Activated CD8-positive, alpha-beta T cell treated with anti-CD3 and anti-CD28 coated beads for 36 hours (primary cell): ENCODE measurements at places on chromosomes 11 and 22. TPM values are rescaled to one million over a fixed set of nuclear protein-coding genes. Genes with fewer than 3 reads are reported as not detected.
A peak's percentile ranks its signal among the peaks of the same experiment; 100 is the strongest.

The ANO1 gene
- not detected for total RNA-seq

The CARD18 gene
- total RNA-seq: not detected

- no peak for DNase-seq
Measured at GRCh38 chr11:86147004-86147403, 78.1 kb upstream of the PICALM start.

DNA sequence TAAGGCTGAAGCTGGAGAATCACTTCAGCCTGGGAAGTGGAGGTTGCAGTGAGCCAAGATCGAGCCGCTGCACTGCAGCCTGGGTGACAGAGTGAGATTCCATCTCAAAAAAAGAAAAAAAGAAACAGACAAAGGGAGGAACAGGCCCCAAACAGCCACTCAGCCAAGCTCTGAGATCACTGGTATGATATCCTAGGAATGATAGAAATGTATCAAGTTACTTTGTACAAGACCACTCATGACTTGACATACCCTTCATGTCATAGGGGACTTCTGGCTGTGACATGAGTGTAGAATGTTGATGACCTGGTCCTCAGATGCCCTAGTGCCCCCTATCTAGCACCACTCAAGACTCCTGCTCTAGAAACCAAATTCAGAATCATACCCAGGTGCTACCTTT, 216.5 kb downstream of the NAV2 start:
- no peak for DNase-seq

DNA sequence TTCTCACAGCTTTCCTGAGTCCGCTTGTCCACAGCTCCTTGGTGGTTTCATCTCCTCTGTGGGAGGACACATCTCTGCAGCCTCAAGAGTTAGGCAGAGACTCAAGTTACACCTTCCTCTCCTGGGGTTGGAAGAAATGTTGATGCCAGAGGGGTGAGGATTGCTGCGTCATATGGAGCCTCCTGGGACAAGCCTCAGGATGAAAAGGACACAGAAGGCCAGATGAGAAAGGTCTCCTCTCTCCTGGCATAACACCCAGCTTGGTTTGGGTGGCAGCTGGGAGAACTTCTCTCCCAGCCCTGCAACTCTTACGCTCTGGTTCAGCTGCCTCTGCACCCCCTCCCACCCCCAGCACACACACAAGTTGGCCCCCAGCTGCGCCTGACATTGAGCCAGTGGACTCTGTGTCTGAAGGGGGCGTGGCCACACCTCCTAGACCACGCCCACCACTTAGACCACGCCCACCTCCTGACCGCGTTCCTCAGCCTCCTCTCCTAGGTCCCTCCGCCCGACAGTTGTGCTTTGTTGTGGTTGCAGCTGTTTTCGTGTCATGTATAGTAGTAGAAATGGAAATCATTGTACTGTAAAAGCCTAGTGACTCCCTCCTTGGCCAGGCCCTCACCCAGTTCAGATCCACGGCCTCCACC, 11.7 kb downstream of the RASD2 start:
- peak; percentile 93 for DNase-seq

- peak; percentile 70 for DNase-seq
Measured at GRCh38 chr11:64356498-64357411, 2.2 kb upstream of the RPS6KA4 start.

- DNase-seq: peak; percentile 74
Measured at GRCh38 chr11:18243783-18244362, 4.6 kb downstream of the SAA2 start.

DNA sequence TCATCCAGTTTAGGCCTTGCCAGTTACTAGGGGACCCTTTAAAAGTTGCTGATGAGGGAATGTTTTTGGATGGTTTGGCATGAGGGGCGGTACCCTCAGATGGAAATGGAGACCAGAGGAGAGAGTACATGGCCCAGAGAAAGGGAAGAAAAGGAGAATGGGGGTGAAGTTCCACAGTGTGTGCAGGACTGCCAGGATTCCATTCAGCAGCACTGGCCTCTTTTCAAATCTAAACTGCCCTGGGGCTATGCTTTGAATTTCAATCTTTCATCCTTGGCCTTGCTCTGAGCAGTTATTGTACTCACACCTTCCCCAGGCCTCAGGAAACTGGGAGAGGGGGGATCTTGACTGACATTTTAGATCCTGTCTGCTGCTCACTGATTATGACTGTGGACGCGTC, 3.0 kb downstream of the SLC3A2 start:
- DNase-seq: no peak

DNA sequence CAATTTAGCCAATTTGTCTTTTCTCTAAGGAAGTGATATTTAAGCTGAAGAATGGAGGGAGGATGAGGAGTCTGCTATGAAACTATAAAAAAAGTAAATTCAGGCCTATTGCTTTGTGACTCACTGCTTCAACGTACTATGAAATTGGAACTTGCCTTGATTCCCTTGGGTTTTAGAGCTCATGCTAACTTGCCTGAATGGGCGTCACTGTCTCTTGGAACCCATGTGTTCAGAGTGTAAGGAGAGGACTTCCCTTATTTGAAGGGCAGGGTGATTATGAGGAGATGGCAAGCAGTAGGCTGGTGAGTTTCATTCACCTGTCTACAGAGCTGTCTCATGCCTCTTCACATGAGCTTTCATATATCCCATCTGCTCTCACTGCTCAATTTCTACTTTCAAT, 28.7 kb upstream of the WT1 start:
- no peak for DNase-seq

DNA sequence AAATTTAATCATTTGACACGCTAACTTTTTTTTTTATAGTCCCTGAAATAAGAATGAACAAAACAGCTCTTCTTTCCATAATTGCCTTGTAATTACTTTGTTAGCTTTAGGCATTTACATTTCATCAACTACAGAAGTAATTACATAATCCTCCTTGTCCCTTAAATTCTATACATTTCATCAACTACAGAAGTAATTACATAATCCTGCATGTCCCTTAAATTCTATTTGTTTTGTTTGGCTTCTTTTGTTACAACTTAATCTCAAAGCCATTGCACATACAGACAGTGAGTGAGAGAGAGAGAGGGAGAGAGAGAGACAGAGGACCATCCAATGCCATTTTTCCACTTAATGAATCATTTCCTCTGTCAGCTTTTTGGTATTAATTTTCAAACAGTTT, 873.2 kb downstream of the METTL15 start:
- DNase-seq: no peak

GRCh38 chr11:88508759-88509581, 171.4 kb upstream of the CTSC start:
- peak; percentile 37 for DNase-seq

GRCh38 chr11:28223994-28224393, 115.8 kb downstream of the METTL15 start:
- DNase-seq: no peak
